Activated gamma-delta T cell (primary cell): ENCODE measurements at places on chromosomes 5 and 9.
A peak's percentile ranks its signal among the peaks of the same experiment; 100 is the strongest.

DNA sequence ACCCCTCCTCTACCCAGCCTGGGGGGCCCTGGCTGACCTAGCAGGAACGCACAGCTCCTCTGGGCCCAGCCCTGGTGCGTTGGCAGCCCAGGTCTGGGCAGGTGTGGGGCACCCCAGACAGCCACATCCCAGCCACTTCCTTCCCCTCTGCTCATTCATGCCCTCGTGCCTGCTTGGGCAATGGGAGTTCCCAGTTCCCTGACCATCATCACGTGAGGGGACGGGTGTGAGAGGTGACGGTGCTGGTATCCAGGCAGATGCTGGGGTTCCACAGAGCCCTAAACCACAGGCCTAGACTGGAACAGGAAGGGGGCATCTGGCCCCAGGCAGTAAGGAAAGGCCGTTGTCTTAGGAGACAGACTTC, 8.4 kb downstream of the RALGDS start:
- peak; percentile 55 for DNase-seq

- DNase-seq, result no peak
These were observed 7.5 kb downstream of the NDST1 start for GRCh38 chr5:150515446-150515845.

GRCh38 chr5:672329-673160, 20.6 kb downstream of the TPPP start:
- DNase-seq, result peak; percentile 26

DNA sequence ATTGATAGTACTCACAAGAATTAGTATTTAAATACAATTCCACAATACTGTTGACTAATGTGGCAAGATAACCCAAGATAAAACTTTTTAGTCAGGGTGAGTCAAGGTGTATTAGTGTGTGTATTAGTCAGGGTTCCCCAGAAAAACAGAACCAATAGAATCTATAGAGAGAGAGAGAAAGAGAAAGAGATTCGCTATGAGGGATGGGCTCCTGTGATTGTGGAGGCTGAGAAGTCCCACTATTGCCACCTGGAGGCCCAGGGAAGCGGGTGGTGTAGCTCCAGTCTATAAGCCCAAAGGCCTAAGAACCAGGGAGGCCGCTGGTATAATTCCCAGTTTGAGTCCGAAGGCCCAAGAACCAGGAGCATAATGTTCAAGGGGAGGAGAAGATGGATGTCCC, 10.0 kb upstream of the SHISAL2B start:
- no peak for DNase-seq

GRCh38 chr9:69657269-69657668, 14.9 kb downstream of the APBA1 start:
- DNase-seq, result no peak

DNA sequence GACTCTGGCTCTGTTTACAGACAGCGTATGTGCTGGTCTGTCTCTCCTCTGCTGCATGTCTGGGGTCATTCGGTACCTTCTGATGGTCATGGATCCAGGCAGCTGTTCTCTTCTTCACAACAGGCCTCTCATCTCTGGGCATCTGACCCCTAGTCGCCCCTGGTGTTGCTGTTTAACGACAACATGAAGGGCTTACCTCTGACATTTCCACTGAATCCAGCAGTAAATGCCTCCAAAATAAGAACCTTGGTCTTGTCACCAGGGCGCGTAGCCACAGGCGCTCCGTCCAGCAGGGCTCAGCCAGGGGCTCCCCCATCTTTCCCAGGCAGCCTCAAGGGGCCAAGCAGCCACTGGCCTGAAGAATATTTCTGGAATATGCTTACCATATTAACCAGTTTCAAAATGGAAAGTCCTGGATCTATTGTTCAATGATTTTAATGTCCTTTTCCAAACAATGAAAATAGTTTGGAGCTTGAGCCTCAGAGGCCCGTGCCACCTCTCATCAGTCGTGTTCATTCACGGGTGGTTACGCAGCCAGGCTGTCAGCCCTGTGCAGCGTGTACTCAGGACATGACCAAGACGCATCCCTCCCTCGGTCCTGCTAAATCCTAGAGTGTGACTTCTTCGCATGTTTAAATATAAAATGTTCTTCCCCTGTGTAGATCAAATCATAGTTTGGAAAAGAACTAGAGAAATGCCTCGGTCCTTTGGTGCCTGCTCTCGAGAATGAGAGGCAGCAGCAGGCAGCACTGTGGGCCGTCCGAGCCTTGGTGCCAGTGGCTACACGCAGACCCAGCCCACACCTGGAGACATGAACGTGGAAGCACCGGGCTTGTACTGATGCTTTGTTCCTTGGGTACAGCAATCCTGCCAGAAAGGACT, 30.1 kb upstream of the LRRC14B start:
- no peak for DNase-seq

DNA sequence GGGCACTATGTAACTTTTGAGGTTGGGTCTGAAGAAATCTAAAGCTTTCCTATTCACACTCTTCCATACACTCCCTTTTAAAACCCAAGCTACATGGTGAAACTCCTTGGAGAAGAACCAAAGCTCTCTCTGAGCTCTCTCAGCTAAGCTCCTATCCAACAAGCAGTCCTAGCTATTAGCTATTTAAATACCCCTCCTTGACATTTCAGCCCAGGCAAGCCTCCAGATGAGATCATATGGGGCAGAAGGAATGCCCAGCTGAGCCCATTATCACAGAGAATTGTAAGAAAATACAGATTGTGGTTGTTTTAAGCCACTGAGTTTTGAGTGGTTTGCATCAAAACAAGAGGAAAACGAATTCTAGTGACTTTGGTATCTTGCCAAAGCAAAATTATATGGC, 15.2 kb downstream of the HSPB3 start:
- no peak for DNase-seq

DNA sequence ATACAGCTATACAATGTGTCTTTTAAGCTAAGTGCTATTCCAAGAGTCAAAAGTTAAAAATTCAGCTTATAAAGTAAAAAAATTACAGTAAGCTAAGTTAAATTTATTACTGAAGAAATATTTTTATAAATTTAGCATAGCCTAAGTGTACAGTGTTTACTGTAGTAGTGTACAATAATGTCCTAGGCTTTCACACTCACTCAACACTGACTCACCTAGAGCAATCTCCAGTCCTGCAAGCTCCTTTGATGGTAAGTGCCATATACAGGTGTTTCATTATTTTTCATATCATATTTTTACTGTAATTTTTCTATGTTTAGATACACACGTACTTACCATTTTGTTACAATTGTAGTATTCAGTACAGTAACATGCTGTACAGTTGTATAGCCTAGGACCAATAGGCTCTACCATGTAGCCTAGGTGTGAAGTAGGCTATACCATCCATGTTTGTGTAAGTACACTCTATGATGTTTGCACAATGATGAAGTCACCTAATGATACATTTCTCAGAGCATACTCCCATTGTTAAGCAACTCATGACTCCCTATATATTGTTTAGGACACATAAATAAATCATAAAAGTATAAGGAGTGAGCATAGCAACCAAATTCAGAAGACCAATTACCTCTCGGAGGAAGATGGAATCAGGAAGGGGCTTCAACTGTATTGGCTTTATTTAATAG, 165.1 kb upstream of the SLC30A5 start:
- no peak for DNase-seq

- no peak for DNase-seq
These were observed 13.9 kb downstream of the GRXCR2 start for GRCh38 chr5:145858959-145859358.

GRCh38 chr9:2144619-2145018, 129.5 kb downstream of the SMARCA2 start:
- DNase-seq, result no peak

- no peak for DNase-seq
These were observed 147.4 kb downstream of the PBX3 start for GRCh38 chr9:125894566-125894965.

GRCh38 chr9:104817437-104817836, 53.5 kb downstream of the NIPSNAP3B start:
- no peak for DNase-seq

GRCh38 chr5:121841892-121842291, 9.8 kb upstream of the FTMT start:
- DNase-seq, result no peak

GRCh38 chr5:171628633-171628974, 157.0 kb upstream of the SMIM23 start:
- DNase-seq, result no peak

- DNase-seq, result no peak
These were observed 1.3 kb downstream of the PPP1R26 start for GRCh38 chr9:135480940-135481310.

DNA sequence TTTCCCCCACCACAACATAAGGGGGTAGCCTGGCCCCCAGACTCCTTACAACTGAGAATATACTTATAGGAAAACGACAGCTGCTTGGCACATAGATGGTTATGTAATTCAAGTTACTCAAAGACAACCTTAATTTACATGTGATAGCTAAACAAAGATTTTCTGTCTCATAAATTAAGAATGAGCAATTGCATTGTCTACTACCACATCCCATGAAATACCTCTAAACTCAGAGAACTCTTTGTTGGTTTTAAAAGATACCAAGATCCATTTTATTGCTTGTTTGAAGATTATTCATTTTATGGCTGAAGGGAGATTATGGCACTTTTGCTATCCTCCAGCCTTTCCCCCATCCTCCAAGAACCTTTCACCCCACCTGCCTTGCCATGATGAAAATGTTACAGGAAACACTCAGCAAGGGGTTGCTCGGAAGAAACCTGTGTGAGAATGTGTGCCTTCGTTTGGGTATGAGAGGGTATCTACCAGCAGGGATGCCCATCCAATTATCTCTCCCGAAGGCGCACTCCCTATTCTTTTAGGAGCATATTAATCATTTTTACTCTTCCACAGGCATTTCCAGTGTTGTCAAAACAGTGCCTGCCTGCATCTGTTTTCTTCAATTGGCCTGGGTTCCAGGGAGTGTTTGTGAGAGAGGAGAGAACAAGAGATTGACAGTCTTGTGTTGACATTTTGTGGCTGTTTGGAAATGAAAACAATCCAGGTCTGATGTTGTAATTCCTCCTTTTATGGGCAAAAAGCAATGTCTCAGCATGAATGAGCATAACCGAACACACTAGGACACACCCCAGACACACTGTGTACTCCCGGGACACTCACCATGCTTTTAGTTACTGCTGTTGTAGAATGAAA, 208.0 kb upstream of the ANKRD55 start:
- no peak for DNase-seq
